ENCODE measurements at places on chromosomes 5 and 9.

DNA sequence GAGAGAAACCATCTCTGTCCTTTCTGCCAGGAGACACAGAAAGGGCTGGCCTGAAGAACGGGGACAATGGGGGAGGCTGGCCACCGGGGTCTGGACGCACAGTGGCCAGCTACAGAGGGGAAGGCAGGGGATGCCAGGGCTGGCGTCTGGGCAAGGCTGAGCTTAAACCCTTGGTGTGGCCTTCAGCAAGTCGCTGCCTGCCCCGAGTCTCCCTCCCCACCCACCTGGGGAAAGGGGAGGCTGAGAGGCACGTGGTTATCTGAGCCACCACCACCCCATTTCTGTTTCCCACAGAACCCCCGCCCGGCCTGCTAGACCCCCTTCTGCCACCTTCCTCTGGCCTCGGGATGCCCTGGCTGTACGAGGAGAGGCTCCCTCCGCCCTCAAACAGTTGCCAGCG lies 115.3 kb downstream of the VAV2 start:
- DNase-seq = no peak

- DNase-seq = no peak
Observed at GRCh38 chr9:27361492-27361891, 64.5 kb upstream of the EQTN start.

DNA sequence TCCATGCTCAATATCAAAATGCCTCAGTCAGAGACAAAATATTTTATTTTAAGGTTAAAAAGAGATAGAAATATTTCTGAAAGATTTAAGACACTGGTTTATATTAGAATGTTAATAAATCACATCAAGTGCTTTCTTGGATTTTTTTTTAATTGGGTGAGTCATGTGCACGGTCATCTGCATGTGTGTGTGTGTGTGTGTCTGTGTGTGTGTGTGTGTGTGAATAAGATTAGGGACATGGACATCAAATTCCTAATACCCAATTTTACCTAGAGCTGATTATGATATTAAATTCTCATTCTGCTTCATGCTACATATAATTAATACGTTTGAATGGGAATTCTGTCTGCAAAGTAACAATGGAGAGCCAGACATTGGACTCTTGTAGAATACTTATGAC lies 122.9 kb downstream of the BASP1 start:
- DNase-seq = no peak

DNA sequence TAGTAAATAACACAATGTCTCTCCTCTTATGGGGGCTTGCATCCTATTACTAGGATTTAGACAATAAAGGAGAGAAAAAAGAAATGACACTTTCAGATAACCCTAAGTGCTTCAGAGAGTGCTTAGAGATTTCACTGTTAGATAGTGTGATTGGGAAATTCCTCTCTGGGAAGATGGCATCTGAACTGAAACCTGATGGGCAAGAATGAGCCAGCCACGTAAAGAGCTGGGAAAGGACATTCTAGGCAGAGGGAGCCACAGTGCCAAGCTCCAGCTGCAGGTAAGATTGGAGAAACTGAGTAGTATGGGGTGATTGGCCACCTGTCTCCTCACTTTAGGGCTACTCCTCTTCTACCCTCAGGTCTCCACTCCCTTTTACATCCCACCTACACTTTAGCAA lies 14.5 kb downstream of the CDO1 start:
- no peak for DNase-seq

GRCh38 chr9:94289691-94290090 lies 30.6 kb downstream of the ZNF169 start:
- no peak for DNase-seq

DNA sequence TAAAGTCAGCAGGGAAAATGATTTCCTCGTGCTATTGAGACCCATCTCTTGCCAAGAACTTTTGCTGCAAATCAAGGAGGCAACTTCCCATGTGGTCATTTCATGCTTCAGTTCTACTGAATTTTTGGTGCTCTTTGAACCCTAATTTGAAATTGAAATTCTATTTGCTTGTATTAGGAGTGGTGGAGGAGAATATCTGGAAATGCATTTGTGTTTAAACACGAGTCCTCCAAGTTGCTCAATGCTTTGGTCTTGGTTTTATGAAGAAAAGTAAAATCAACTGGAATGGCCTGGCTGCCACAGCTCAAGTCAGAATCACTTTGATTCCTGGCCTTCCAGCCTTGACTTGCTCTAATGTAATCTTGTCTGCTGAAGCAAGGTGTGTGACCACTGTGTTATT lies 613.2 kb downstream of the TLE1 start:
- no peak for DNase-seq

- no peak for DNase-seq
Observed at GRCh38 chr9:109278848-109279247, 42.0 kb downstream of the EPB41L4B start.

All from iPS DF 6.9 (cell line).